ENCODE measurements at places on chromosomes 1 and 21.

DNA sequence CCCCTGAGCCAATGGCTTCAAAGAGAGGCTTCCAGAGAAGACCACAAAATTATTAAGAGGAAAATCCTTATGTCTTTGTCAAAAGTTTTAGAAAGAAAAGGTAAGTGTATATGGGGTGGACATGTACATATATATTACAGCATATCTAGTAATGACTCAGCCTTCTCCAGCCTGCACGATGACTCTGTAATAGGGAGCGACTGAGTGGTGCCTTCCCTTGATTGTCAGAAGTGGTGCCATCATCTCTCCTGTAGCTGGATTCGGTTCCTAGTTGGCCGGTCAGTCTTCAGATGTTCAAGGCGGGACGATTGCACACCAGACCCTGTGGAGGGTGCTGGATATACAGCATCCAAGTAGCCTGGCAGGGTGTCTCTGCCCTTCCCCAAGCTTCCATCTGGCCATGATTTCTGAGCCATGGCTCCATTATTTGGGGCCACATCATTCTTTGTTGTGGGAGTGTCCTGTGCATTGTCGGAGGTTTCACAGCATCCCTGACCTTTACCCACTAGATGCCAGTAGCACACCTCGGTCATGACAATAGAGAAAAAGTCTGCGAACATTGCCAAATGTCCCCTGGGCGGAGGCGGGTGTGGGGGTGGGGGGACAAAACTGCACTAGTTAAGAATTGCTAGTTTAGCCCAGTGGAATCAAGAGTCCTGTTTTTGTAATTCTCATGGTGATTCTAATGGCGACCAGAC lies 206.2 kb upstream of the KAZN start:
- DNase-seq, result no peak

DNA sequence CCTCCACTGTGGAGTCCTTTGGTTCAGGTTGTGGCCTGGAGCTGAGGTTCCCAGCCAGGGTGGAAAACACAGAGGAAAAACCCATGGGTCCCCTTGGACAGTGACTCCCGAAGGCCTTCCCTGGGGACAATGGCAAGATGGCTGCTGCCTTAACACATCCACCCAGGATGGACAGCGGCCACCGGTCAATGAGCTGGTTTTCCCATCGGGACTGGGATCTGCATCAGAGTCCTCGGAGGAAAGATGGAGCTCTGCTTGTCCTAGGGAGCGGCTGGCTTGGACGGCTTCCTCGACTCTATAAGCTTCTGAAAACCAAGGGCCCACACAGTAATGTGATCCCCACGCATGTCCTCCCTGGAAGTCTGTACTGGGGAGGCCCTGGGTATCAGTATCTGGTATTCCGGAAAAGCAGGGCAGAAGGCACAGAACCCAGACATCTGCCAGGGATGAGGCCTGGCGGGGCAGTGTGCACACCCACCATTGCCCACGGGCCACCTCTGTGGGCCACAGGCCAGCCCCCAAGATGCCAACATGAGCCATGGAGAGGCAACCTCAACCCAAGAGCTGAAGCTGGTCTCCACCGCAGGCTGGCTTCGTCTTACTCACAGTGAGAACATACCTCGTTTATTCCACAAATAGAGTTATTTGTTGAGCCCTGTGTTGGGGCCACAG lies 94.7 kb upstream of the VAMP3 start:
- no peak for DNase-seq

DNA sequence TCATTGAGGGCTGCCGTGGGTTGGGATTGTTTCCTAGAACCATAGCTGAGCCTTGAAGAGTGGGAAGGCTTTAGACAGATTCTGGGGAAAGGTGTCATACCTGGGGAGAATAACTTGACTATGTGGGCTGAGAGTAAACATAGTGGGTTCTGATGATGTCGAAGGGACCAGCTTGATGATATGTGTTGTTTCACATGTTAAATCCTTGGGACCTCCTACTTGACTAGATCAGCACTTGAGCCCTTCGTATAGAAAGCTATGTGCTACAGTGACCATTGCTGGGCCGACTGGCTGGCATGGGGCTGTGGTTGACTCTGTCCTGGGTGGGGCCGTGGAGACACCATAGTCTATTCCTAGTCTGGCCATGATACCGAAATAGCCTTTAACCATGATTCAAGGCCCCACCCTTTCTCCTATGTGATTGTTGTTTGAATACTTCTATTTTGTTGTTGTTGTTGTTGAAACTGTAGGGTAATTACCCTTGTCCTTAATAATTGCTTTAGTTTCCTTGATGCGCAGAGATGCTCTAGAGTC lies 423.5 kb downstream of the CAMTA1 start:
- DNase-seq, result no peak

GRCh38 chr1:175404177-175404576 lies 211.6 kb upstream of the KIAA0040 start:
- no peak for DNase-seq

- DNase-seq, result no peak
Measured at GRCh38 chr1:160005070-160005469, 26.7 kb downstream of the PIGM start.

DNA sequence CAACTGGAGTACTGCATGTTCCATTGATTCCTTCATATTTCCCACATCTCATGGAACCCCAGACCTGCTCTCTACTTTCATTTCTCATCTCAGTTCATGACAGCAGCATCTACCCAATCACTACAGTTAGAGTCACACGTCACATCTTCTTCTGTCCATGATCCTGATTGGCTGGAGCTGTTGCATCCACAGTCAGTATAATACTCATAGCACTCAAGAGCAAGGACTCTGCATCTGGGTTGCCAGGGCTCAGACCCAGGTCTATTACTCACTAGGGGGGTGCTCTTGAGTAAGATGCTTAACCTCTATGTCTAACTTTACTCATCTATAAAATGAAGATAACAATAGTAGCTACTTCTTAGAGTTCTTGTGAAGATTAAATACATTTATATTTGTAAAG lies 4.4 kb upstream of the XPR1 start:
- no peak for DNase-seq

- no peak for DNase-seq
Measured at GRCh38 chr1:147245586-147246021, 3.1 kb downstream of the CHD1L start.

DNA sequence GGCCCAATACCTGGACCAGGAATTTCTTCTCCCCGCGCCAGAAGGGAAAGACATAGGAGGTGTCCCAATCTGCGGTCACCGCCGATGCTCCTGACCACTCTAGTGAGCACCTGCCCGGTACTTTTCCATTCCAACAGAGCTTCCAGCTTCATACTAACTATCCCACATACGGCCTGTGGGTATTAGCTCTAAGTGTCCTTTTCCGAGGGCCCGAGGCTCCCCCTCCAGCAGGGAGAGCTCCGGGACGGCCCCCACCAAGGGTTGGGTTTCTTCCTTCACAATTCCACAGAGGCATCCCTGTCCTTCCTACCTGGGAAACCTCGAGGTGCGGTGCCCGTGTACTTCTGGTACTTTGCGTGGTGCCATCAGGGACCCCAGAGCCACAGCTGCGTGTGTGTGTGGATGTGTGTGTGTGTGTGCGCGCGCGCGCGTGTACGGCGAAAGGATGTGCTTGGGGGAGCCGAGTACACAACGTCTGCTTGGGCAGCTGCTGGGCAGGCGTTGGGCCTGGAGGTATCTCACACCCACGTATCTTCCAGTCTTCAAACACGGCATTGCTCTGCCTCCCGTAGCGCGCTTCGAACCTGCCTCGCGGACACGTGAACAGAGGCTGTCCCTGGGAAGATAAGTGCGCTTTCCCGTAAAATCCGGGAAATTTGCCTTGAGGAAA lies 2.4 kb upstream of the SIM2 start:
- no peak for DNase-seq

- DNase-seq, result no peak
Measured at GRCh38 chr1:104125970-104126369, 376.3 kb downstream of the AMY1C start.

Data from hypothalamus (tissue), 51 donors.